ENCODE measurements at places on chromosomes 6 and 20.

GRCh38 chr6:144804246-144804790 is 519.2 kb downstream of the UTRN start:
- DNase-seq, result no peak

DNA sequence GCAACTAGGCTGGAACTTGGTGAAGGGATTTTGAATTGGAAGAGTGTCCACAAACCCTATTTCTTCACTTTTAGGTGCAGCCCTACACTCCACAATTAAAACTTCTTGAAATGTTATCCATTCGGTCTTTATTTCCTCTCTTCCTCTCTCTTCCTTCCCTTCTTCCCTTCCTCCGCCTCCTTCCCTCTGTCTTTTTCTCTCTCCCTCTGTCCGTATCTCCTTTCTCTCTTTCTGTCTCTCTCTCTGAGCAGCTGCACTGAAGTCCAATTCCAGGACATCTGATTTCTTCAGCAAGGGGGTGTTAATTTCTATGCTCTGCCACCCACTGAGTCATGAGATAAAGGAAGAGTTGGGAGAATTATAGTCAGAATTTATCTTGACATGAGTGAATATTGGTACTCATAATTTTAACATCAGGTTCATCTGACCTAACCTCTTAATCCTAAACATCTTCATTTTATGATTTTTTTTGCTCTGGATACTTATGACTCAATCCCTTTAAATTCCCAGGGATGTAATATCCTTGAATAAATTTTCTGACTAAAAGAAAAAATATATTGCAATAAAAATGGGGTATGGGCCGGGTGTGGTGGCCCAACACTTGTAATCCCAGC is 84.2 kb downstream of the BCAS1 start:
- no peak for DNase-seq

GRCh38 chr6:41092421-41093140 is 19.8 kb downstream of the NFYA start:
- DNase-seq, result no peak

DNA sequence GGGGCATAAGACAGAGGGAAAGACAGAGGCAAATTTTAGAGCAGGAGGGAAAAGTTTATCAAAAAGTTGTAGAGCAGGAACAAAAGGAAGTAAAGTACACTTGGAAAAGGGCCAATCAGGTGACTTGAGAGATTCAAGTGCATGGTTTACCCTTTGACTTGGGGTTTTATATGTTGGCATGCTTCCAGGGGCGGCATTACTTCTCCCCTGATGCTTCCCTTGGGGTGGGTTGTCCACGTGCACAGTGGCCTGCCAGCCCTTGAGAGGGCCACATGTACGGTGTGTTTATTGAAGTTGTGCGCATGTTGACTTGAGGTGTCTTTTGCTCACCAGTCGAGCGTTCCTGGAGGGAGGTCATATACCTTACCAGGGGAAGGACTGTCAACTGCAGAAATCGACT is 259.5 kb upstream of the JARID2 start:
- no peak for DNase-seq

GRCh38 chr6:141551318-141551717 is 581.4 kb upstream of the GJE1 start:
- DNase-seq, result no peak
